K562 (cell line): ENCODE measurements at places on chromosomes 12 and 14. TPM values are rescaled to one million over a fixed set of nuclear protein-coding genes. Genes with fewer than 3 reads are reported as not detected.

DNA sequence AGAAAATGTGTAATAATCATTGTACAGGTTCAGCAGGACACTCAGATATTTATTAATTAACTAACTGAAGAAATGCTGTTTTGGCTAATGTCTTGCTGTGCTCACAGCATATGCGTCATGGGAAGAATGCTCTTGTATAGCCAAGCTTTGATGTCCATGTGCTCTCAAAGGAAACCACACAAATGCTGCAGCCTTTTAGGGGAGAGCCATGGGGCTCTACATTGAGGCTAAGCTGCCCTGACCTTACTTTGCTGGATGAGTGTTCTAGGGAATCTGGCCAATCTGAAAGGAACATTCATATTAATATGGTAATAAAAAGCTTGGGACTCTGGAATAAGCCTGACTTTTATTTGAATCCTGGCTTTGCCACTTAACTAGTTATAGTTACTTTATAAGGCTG is 9.5 kb upstream of the CRADD start:
- no peak for DNase-seq

- DNase-seq = no peak
These were observed 680 bp downstream of the ASB8 start for GRCh38 chr12:48156652-48157017.

GRCh38 chr12:107832441-107832840 is 57.9 kb downstream of the ASCL4 start:
- DNase-seq = no peak

Gene LUM
- not detected in 2 replicates for polyA plus RNA-seq

Gene CACNA1C
- not detected in 2 replicates for polyA plus RNA-seq

- DNase-seq = no peak
These were observed 16.0 kb upstream of the RFX4 start for GRCh38 chr12:106566771-106567170.

DNA sequence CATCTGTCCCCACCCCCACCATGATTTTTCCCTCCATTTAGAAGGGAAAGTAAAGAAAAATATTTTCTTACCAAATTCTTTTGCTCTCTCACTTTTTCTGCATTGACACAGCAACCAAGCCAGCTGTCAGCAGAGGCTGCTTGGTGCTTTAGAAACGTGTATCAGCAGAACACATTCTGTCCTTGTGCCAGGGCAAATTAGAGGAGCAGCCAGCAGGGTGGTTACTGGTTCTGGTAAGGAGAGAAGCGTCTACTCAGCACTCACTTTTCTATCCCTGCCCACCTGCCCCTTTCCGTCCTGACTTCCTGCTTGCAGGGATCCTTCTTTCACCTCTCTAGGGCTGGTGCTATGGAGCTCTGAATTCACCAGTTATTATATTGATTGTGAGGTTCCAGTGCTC is 327.5 kb upstream of the PDE3A start:
- no peak for DNase-seq

- DNase-seq = no peak
These were observed 493.8 kb downstream of the VRK1 start for GRCh38 chr14:97290977-97291376.

Gene VRTN
- polyA plus RNA-seq = not detected in 2 replicates

DNA sequence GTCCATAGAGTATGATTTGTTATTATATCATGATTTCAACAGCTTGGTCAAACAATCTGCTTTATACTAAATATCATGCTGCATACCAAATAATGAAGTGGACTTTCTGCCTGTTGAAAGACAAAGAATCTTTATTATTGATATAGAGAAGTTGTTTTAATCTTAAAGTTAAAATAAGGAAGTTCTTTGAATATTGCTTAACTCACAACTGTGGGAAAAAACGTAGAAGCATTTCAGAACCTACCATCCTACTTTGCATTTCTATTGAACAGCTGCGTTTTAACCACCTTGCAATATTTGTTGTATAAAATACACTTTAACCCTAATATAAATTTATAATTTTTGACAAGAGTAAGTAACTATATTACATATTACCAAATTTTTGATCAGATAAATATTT is 22.9 kb upstream of the ARL1 start:
- no peak for DNase-seq

Gene MFAP5
- polyA plus RNA-seq = not detected in 2 replicates

GRCh38 chr14:37623426-37623951 is 28.1 kb downstream of the TTC6 start:
- no peak for DNase-seq

- no peak for DNase-seq
These were observed 71.7 kb downstream of the CCDC92 start for GRCh38 chr12:123900871-123901376.

DNA sequence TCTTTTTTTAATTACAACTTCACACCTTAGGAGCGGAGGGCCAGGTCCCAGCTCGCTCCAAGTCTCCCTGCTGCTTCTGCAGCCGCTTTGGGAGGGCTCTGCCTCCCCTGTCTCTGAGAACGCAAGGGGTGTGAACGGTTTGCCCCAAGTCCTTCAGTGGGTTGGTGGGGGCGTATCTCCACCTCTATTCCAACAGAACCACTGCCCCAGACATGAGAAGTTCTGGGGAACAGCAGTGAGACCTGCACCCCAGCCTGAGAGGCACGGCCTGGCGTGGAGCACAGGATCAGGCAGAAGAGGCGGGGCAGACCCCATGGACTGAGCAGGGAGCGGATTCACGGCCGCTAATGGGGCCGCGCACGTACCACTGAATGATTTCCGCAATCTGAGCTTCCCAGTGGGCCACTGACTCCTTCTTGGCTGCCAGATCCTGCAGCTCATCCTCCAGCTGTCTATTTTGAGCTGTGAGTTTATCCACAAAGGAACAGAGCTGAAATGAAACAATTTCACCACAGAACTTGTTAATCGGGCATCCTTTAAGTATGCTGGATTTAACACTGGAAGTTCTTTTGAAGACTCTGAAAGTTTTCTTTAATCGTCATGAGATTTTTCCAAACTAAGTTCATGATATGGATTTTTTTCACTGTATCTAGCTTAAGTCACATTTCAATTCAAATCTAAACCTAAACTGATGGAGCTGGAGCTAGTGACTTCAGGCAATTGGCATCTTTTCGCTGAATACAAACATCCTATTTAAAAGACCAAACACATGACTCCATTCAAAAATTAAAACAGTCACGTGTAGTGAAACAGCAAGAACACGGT is 44.4 kb downstream of the AMN start:
- DNase-seq = no peak

DNA sequence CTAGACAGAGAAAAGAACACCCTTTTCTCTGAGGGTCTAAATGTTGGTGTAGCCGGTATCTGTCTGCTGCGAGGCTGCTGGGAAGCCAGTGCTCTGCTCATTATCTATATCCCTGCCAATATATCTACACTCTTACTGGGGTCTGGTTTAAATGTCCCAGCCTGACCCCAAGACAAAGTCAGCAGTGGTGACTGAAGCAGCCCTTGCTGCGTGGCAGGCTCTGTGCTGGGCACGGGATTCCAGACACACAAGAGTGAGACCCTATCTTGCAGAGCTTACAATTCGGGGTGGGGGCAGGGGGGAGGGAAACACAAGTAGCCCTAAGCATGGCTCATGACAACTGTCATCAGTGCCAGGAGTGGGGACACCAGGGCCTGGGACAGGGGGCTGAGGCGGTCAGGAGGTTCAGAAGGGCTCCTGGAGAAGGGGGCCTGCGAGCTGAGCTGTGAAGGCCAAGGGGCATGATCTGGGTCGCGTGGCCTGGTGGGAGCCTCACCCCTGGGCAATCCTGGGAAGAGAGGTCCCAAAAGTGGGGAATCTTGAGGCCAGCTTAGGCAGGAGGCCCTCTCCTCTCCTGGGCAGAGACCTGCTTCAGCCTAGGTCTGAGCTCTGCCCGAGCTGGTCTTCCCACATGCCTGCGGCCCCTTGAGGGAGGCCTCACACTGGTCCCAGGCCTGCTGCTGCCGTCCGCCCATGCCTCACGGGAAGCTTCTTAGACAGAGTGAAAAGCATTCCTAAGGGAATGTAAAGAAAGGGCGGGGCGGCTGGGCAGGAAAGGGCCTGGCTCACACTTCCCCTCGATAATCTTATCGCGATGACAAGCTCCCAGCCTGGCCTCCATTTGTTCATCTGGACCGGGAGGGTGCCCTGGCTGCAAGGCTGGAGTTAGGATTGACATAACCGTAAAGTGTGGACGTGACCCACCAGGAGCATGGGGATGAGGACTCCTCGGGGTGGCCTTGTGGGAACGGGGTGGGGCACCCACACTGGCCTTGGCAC is 7.3 kb upstream of the RCOR1 start:
- DNase-seq = peak; percentile 45

GRCh38 chr12:48954841-48955501 is 2.3 kb downstream of the ARF3 start:
- DNase-seq = no peak

Gene B4GALNT3
- polyA plus RNA-seq = not detected in 2 replicates

Gene MGST1
- polyA plus RNA-seq = 74.9 and 77.2 TPM in 2 replicates

Gene KRT85
- not detected in 2 replicates for polyA plus RNA-seq

Gene SLC6A12
- not detected in 2 replicates for polyA plus RNA-seq

Gene FBLN5
- polyA plus RNA-seq = 0.11 TPM in 1 of 2 replicates, not detected in the other

Gene RASSF8
- polyA plus RNA-seq = 0.03 TPM in 1 of 2 replicates, not detected in the other

Gene APOF
- not detected in 2 replicates for polyA plus RNA-seq

DNA sequence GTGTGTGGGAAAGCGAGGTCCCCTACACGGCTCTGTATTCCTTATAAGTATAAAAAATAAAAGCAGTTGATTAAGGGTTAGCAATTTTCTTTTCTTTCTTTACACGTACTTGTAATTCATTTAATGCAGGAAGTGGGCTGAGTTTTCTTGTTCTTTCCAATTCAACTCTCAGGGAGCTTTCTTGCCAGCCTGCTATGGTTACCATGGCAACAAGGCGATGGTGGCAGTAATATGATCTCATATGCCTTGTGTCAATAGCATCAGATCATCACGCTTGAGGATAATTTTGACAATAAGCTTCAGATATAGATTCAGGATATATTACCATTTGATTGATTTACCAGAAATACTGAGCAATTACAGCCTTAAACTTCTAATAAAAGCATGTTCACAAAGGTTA is 466.5 kb downstream of the APAF1 start:
- DNase-seq = no peak

DNA sequence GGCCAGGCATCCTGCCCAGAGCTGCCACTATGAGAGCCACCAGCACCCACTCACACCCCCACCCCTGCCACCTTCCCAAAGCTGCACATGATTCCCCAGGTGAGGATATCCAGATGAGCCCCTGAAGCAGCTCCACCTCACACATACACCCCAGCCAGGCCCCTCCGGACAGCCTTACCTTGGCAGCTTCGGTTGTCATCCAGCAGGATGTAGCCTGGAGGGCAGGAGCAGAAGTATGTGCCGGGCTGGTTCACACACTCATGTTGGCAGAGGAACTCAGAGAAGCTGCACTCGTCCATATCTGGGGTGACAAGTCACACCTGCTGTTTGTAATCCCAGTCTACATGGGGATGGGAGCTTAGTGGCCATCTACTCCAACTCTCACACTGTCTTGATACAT is 15.4 kb upstream of the TC2N start:
- DNase-seq = no peak

- DNase-seq = peak; percentile 2
These were observed 21.3 kb upstream of the TSPAN9 start for GRCh38 chr12:3055704-3056467.

- DNase-seq = no peak
These were observed 194.2 kb downstream of the NTF3 start for GRCh38 chr12:5626151-5626550.

DNA sequence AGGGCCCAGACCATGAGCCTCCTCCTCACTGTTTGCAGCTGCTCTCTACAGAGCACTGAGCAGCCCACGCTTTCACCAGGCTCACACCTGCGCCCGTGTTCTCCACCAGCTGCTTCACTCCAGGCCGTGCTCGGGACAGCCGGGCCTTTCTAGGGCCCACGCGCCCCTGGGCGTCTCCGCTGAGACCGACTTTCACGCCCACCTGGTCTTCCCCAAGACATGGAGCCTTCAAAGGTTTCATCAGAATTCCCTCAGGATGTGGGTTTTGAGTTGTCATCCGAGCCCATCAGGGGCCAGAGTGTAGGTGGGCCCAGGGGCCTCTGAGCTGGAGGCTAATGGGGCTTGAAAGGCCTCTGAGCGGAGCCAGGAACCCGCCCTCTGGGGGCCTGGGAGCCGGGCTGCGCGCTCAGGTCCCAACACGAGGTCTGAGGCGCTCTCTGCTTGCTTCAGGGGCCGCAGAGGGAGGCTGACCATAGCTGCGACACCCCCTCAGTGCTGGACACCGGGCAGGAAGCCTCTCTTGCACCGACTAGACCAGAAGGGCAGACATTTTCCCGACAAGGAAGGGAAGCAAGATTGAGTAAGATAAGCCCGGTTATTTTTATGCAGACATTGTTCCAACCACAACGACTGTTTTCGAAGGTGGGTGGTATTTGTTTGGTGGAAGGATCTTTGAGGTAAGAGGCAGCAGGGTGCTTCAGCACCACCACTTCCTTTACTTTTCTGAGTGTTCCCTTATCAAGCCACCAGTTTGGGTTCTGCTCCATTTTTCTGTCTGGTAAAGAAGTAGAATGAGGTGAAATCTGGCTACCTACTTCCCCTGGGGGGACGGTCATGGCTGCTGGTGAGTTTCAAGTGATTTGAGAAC is 125.0 kb upstream of the FUT8 start:
- no peak for DNase-seq

DNA sequence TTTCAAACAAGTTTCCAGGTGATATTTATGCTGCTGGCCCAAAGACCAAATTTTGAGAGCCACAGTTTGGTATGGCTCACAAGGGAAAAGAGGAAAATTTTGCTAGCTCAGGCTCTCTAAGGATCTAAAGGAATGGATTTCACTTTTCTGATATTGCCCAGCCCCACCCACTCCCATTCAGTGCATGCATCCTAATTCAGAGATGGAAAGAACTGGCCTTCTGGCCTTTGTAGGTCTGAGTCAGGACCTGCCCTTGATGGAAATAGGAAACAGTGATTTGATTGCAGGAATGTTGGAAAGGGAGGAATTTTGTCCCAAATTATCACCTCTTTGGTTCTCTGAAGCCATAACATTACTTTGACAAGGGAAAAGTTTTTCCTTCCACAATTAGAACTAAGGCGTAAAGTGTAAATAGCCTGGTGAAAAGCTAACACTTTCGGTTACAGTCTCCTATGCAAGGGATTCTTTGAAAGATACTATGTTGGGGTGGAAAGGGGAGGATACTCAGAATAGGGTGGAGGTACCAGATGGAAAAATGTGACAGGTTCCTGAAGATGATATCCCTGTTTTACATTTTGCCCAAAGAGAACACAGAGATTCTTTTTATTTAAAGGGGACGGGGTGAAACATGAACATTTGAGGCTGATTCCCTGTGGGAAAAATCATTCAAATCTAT is 11.1 kb downstream of the ZNF641 start:
- DNase-seq = no peak

Gene BBOF1
- 3.3 and 3.7 TPM in 2 replicates for polyA plus RNA-seq

DNA sequence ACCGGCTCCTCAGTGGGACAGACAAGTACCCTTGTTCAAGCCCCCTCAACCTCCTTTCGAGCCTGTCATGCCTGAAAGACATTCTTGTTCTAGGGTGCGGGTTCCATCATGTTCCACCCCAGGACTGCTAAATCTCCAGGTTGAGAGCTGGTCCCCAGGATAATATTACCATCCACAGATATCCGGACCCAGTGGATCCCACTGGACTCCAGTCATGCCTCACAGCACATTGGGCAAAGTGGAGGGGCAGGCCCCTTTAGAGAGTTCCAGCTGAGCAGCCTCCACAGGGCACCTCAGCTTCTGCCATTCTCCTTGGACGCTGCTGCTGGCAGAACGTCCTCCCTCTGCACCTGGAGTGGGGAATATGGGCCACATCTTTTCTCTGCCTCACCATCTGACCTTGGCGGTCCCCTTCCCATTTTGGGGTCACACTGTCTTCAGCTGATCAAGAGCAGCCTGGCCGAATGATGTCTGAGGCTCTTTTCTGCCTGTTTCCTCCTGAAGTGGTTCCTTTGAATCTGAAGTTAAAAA is 137.4 kb downstream of the BCL11B start:
- DNase-seq = no peak

Gene NEK9
- polyA plus RNA-seq = 19.9 and 29.1 TPM in 2 replicates

Gene PPP1R3E
- 12.9 and 18.5 TPM in 2 replicates for polyA plus RNA-seq
